ENCODE measurements at places on chromosomes 7 and 10.

DNA sequence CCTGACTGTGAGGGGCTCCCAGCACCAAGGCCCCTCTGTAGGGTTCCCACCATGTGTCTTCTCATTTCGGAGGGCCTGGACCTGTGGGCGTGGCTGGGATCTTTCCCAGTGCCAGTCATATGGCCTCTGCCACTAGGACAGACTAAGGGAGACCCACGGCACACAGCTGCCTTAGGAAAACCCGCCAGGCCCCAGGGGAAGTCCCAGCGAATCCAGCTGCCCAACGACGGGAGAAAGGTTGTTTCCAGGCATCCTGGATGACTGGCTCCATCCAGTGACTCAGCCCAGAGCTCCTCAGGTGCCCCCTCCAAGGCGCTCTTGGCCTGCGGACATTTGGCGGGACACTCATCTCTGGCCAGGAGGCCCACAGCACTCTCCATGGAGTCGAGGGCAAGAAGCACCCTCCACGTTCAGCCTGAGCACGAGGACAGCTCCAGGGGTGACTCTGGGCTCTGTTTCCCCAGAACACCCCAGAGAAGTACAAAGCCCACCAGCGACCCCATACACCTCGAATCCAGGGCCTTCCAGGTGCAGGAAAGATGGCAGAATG, 39.9 kb downstream of the PWWP2B start:
- DNase-seq, result no peak

DNA sequence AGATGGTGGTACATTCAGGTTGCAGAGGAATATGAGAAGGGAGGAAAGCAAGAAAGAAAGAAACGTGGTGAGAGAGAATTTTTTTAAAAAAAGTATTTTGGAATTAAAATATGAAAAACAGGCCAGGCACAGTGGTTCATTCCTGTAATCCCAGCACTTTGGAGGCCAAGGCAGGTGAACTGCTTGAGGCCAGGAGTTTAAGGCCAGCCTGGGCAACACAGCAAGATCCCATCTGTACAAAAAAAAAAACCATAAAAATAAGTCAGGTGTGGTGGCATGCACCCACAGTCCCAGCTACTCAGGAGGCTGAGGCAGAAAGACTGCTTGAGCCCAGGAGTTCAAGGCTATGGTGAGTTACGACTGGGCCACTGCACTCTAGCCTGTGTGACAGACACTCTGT, 112.1 kb downstream of the PARD3 start:
- DNase-seq, result no peak

DNA sequence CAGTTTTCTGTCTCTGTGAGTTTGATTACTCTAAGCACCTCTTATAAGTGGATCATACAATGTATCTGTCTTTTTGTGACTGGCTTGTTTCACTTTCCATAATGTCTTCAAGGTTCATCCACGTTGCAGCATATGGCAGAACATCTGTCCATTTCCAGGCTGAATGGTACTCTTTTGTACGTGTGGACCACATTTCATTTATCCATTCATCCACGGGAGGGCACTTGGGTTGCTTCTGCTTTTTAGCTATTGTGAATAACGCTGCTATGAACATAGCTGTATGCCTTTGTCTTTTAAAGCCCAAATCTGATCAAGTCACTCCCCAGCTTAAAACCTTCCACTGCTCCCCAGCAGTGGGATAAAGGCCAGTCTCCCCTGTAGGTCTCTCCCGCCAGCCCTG, 31.5 kb downstream of the EGFR start:
- DNase-seq, result no peak

GRCh38 chr10:59085711-59086502, 90.5 kb upstream of the PHYHIPL start:
- DNase-seq, result no peak

DNA sequence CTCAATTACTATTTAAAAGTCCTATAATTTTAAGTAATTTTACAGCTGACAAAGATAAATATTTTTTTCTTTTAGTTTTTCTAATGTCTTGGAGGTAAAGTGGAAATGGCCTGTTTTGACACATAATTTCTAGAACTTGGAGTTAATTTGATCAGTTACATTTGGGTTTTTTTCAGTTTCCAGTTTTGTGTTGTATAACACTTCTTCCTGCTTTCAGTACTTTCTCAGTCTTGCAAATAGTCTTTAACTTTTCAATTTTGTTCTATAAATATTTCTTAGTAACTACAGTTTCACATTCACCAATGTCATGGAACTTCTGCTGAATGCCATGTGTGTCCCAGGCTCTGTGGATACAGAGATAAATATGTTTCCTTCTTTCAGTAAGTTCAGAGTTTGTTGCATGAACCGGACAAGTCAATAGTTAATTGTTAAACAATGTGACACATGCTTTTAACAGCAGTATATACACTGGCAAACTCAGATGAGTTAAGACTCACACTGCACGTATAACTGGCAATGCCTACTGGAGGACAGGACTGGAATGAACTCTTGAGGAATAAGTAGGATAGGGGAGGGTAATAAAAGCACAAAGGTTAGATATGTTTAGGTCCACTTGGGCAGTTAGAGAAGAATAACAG, 4.6 kb downstream of the SHOC2 start:
- no peak for DNase-seq

- no peak for DNase-seq
These were observed 65.1 kb upstream of the VSTM2A start for GRCh38 chr7:54477083-54477482.

- no peak for DNase-seq
These were observed 29.4 kb downstream of the CHST15 start for GRCh38 chr10:124063750-124064603.

GRCh38 chr10:48331436-48331835, 25.0 kb downstream of the MAPK8 start:
- no peak for DNase-seq

DNA sequence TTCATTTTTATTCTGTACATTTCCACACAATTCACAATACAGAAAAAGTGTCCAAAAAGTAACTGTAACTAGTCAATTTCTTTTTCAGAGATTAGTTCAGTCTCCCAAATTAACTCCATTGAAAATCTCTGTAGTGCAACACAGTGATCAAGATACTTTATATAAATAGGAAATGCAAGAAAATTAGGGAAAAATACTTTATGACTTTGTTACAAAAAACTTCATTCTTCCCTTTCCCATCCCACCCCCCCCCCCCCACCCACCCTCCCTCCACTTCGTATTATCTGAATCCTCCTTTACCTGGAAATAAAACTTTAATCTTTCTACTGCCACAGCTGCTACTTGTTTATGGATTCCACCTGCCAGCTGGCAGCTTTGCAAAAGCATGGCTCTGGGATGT, 37.5 kb upstream of the PTN start:
- DNase-seq, result no peak

GRCh38 chr7:90231304-90231703, 13.7 kb upstream of the CFAP69 start:
- DNase-seq, result no peak

GRCh38 chr7:44961844-44962482, 16.9 kb downstream of the MYO1G start:
- no peak for DNase-seq

- DNase-seq, result no peak
These were observed 77.8 kb upstream of the PTN start for GRCh38 chr7:137421366-137421765.

- no peak for DNase-seq
These were observed 1.5 kb upstream of the CHCHD1 start for GRCh38 chr10:73780301-73780700.

DNA sequence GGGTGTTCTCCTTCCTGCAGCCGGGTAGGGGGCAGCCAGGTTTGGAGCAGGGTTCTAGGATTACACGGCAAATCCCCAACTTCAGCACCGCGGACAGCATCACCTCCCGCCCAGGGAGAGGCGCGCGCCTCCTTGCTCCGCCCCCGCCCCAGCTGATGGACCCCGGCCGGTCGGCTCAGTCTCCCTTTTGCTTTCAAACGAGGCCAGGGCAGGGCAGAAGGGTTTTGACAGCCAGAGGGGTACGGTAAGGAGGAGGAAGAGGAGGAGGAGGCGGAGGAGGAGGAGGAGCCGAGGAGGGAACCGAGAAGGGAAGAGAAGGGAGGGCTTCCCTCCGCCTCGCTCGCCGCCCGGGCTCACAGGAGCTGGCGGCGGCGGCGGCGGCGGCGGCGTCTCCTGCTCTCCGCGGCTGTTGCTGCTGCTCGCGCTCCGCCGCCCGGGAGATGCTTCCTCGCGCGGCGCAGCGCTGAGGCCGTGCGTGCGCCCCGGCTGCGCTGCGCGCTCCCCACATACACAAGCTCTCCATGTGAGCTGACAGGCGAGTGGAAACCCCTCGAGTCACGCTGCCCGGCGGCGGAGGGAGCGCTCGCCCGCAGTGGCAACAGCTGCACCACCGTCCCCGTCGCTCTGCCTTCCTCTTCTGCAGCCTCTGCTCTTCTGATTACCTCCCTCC, 615 bp upstream of the CNTNAP2 start:
- DNase-seq, result peak; percentile 69

- DNase-seq, result no peak
These were observed 82.0 kb downstream of the TMEM168 start for GRCh38 chr7:112708236-112708635.

GRCh38 chr10:79221110-79222051, 125.9 kb upstream of the PPIF start:
- DNase-seq, result peak; percentile 87

DNA sequence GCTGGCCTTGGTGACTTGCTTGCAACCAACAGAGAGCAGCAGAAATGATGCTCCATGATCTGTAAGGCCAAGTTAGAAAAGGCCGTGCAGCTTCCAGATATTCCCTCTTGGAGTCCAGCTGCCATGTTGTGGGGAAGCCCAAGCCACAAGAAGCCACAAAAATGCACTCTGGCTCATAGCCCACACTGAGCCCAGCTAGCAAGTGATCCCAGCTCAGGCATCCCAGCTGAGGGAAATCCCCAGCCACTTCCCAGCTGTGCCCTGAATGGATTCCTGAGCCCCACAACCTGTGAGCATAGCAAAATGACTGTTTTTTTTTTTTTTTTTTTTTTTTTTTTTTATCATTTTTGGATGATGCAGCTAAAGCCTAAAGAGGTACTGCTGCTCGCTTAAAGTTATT, 11.1 kb upstream of the SDK1 start:
- DNase-seq, result no peak

DNA sequence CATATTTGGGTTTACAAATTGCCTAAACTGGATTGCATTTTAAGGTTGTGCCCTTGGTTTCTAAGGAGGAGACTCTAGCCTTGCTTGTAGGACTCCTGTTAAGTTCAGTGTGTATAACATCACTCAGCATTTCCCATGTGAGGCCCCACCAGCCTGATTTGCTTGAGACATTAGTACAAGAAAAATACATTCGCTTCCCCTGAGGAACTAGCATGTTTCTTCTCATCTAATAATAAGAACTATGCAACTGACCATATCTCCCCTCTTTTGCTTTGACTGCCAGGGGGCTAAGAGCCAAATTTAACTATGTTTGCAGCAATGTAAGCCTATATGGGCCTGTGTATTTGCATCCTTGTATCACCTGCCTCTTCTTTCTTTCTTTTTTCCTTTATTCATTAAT, 737.9 kb downstream of the INHBA start:
- DNase-seq, result no peak

GRCh38 chr10:98301664-98302319, 33.8 kb upstream of the LOXL4 start:
- peak; percentile 47 for DNase-seq

DNA sequence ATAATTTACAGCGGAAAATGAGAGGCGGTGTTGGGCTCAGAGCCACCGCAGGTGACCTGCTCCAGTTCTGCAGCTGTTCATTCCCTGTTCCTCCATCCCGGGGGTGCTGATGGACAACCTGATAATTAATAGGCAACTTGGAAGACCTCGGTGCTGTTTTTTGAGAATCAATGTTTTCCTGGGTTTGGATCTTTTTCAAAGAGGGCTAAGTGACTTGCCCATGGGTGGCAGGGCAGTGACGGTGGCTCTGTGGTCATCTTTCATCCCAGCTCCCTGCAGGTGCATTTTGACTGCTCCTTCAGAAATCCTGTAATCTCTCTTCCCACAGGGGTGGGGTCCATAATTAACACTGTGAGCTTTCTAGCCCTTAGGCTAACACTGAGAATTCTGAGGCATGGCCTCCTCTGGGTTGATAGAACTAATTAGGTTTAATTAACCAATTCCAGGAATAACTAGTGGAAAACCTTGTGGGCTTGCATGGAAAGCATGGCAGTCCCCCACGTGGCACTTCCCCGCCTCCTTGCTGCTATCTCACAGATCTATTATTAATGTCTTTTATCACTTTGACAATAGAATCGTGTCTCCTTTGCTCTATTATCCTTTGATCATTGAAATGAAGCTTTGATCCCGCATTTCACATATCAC, 217.9 kb downstream of the GLRX3 start:
- no peak for DNase-seq

DNA sequence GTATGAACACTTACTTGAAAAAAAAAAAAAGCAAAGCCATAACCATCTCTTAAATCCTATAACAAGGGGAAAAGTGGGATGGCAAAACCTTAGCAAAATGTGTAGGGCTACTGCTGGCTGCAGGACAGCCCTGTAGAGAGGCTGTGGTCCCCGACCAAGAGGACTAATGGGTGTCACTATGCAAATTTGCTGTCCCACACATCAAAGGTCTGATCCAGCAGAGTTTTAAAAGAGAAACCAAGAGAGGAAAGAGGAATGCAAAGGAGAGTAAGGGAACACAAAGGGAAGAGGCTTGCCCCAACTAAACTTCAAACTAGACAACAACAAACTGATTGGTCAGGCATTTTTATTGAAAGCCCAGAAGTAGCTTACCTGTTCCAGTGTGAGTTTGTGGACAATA, 3.1 kb upstream of the ZNRF2 start:
- DNase-seq, result no peak

Data from glutamatergic neuron (in vitro differentiated cells).